ENCODE measurements at places on chromosomes 3 and 15.

GRCh38 chr15:71542836-71543235, 267.5 kb upstream of the NR2E3 start:
- DNase-seq = no peak

GRCh38 chr3:172087198-172087597, 47.8 kb downstream of the FNDC3B start:
- no peak for DNase-seq

DNA sequence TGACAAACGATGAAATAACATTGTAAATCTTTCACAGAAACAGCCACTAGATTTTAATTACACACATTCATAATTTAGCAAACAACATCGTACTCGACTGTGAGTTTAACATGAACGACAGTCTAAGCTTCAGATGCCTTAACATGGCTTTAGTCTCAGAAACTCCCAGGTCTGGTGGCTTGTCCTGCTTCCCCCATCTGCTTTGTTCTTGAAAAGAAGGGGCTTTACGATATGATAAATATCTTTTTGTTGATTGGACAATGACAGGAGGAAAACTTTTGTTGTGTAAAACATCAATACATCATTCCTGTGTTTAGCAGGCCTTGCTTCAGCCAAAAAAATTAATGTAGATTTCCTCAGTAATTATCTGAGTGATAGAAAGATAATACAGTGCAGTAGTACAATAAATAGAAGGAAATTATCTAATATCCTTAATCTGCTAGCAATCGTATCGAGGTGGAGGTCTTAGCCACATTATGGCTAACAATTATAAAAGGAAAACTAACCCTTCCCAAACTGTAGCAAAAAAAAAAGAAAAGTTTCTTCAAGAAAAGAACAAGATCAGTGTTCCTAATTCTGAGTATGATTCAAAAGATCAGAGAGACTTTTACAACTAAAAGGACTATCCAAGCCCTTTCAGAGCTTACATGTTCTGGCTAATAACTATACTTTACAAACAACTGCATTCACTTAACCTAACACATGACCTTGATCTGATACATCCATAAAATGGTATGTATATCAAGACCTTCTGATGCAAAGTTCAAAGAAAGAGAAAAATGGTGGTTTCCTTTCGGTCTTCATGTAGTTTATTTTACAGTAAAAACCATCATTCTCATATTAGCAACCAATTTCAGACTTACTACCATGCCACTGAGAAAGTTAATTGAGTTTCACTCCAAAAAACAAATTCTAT, 535.7 kb downstream of the FOXP1 start:
- no peak for DNase-seq

- no peak for DNase-seq
These were observed 32.9 kb downstream of the AP3S2 start for GRCh38 chr15:89860891-89861290.

DNA sequence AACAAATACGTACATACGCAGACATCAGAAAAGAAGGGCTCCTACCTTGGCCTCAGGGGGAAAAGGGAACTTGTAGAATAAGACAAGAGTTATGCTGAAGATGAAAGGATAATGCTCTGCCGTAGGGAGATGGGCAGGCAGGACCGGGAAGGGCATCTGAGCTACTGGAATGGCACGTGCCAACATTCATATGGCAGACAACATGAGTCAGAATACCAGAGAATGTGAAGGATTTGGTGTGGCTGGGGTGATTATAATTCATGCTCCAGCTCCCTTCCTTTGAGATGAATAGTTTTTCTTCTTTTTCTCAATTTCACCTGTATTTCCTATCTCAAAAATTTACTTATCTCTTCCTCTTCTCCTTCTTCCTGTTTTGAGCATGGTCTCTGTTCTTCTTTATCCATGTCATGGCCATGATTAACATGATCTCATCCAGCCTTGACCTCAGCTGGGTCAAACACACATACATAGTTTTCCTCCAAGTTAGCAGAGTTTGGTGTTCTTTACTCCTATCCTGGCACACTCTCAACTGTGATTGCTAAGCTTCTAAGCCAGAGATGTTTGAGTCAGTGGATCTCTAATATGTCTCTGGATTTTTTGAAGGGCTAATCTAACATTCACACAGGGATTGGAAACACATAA, 507.0 kb downstream of the FOXP1 start:
- DNase-seq = no peak

- DNase-seq = no peak
These were observed 39.4 kb downstream of the RAB6B start for GRCh38 chr3:133856316-133856715.

DNA sequence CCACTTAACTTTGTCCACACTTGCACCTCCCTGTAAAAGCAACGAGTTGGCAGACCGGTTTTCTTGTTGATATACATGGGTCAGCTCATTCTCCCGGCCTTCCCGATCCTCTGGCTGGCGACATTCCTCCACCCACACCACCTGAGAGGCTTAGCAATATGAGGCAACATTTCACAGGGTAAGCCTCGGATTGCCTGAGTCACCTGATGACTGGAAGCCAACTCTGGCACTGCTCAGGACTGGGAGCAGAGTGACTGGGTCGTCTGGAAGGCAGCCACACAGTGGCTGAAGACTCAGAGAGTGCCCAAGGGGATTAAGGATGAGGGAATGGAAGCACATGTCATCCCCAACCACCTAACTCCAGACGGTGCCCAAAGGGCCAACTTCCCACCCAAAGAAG, 9.8 kb downstream of the HOMER2 start:
- DNase-seq = no peak

GRCh38 chr3:157956850-157957249, 149.4 kb downstream of the SHOX2 start:
- DNase-seq = no peak

GRCh38 chr3:14289590-14290461, 111.2 kb downstream of the LSM3 start:
- no peak for DNase-seq

DNA sequence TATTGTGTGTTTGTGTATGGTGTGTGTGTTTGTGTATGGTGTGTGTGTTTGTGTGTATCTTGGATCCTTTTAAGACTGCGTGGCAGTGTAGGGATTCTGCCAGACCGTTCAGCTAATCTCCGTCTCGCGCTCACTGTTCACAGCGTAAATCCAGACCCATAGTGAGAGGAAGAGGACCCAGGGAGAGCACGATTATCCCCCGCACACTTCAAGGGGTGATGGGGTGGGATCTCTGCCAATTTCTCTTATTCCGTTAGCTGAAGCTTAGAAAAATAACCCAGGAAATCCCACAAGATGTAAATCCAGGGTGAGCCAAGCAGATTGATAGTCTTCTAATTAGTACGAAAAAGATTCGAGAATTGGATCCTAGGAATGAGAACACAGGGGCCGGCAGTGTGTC, 381.2 kb downstream of the GABRG3 start:
- DNase-seq = no peak

- no peak for DNase-seq
These were observed 175.4 kb downstream of the ANXA2 start for GRCh38 chr15:60222404-60222803.

DNA sequence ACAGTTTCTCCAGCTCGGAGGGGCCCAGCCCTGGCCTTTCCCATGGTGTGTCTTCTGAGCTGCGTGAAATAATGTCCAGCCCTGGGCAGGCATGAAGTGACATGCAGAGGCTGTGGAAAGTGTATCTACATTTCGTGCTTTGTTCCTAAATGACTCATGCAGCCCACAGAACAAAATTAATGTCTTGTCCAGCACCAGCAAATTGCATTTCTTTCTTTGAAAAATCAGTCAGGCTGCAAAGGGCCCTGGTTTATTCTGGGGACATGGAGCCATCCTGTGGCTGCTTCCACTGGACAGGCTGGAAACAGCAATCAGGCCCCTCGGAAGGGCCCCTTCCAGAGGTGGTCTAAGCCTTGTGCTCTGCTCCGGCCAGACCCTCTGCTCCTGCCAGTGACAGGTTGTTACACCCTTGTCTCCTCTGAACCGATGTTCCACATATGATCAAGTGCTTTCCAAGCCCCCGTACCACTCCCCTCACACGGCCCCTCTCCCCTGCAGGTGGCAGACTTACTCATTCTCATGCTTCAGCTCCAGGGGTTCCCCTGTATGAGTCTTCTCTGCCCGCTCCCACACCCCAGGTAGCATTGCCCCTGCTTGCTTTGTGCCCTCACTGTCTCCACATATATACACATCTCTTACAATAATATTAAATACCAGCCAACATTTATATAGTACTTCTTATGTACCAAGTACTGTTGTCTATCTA, 33.7 kb downstream of the CRYGS start:
- DNase-seq = no peak

DNA sequence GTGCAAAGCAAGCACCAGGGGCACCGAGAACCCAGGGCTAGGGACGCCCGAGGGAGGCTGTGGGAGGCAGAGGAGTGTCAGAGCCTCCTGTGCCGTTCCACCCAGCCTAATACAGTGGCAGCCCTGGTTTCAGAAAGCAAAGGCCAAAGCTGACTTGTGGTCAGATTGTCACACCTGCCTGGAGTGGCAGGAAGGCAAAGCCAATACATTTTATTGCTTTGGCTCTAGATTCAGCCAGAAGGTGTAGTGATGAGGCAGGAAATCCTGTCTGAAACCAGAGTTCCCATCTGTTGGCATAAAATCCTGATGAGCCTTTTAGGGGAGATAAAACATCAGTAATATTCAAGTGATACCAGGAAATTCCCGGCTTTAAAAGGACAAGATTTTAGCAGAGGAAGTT, 168.3 kb downstream of the SLCO3A1 start:
- no peak for DNase-seq

- DNase-seq = no peak
These were observed 132.7 kb downstream of the KLF13 start for GRCh38 chr15:31459400-31459748.

DNA sequence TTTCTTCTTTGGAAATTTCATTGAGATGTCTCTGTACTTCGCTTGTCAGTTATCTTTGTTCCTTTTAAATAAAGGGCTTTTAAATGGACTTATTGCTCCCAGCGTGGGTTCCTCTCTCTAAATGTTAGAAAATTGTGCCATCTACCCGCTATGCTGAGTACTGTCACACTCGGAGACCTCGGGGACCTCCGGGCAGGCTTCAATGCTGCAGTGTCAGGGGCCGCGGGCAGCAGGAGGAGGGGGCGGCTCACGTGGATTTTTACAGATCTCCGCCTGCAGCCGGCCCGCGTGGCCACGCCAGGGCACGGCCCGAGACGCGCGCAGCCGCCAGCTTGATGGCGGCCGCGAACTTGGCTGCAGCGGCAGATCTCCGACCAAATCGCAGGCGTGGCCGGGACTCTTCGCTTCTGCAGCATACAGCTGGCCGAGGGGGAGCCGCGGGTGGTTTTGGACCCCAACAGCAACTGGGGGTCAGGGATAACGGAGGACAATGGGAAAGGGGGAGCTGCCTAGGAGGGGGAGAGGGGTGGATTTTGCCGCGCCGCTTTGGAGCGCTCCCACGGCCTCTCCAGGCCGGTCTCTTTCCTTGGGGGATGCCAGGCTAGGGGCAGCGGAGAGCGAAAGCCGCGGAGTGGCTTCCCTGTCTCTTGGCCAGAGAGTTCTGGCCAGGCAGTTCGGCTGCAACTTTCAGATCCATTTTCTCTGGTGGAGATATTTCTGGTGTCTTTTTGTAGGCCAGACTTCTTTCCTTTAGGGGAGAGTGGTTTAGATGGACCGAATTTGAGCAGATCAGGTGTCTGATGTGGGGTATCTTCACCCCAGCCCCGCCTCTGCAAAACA, 15.3 kb downstream of the NR2F2 start:
- DNase-seq = no peak

DNA sequence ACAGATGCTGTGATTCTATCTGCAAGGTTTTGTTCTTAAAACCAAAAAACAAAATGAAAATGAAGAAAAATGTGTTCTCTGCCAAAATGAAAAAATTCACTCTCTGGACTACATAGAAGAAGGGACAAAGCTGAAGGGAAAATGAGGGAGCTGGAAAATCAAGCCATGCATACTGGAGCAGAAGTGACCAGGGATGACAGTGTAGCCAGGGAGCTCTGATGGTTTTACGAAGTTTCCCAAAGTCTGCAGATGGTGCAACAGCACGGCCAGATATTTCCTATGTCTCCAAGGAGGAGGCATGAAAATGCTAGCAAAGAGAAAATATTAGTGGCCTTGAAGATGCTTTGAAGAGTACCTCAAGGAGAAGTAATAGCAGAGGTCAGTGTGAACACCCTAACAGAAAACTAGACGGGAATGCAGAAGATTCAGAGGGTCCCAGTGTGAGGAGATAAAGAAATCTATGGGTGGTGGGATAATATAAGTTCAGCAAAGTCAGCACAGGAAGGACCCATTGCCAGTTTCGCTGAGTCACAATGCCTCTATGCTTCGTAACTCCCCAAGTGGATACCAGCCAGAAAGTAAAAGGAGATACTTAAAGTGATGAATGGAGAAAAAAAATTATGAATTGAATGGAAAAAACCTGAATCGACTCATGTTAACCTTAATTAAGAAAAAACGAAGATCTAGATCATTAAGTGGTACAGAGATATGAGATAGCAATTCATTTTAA, 39.0 kb upstream of the POMGNT2 start:
- DNase-seq = no peak

DNA sequence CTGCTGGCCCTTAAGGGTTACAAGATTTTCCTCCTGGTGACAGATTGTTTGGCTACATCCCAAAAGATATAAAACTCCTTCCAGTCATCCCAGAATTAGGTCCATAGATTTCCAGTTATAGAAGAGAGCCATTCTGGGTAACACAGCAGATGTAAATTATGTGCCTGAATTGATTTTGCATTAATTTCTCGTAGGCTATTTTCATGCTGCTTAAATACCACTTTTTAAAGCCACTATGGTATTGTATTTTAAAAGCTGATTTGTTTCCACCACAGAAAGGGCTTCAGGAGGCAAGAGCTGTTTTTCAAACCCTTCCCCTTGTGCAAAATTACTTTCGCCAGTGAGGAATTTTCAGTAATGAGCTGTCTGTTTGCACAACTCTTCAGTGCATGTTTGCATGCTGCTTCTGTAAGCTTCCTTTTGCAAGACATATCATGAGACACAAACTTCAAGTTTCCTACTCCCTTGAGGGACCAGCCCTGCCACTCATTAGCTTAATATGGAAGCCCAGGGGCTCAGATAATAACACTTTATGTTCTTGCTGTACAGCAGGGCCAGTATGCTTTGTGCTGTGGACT, 105.4 kb upstream of the TNIK start:
- no peak for DNase-seq

DNA sequence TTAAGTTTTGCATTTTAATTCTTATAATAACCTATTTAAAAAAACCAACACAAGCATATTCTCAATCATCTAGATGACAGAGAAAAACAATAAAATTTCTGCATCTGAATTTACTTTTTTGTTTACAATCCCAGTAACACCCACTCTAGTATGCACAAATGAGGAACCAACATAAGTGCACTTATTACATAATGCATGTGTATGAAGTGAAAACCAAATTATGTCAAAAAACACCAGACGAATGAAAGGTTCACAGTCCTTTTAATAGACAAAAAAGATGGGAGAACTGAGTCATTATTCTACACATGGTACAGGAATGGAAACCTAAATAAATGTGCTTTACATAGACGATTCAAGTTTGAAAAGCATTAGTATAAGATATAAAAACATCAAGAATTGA, 91.7 kb downstream of the NR1I2 start:
- DNase-seq = no peak

DNA sequence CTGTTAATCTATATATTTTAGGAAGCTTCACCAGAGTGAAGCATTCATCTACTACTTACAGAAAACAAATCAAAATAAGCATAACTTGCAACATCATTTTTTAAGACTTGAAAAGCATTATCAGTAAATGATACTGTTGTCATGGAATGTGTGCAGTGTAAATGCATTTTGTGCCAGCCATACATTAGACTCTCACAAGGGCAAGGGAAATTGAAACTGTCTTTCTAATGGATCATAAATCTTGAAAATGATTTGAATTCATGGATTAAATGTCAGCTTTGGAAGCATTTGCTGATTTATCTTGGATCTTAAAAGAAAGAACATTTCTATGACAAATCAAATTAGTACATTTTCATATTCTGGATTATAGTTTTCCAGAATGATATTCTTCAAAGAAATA, 338.3 kb upstream of the SGO1 start:
- no peak for DNase-seq

Data from CD4-positive, alpha-beta T cell treated with Interleukin-17A for 4 hours (primary cell).